ENCODE measurements at places on chromosomes 5 and 9.

DNA sequence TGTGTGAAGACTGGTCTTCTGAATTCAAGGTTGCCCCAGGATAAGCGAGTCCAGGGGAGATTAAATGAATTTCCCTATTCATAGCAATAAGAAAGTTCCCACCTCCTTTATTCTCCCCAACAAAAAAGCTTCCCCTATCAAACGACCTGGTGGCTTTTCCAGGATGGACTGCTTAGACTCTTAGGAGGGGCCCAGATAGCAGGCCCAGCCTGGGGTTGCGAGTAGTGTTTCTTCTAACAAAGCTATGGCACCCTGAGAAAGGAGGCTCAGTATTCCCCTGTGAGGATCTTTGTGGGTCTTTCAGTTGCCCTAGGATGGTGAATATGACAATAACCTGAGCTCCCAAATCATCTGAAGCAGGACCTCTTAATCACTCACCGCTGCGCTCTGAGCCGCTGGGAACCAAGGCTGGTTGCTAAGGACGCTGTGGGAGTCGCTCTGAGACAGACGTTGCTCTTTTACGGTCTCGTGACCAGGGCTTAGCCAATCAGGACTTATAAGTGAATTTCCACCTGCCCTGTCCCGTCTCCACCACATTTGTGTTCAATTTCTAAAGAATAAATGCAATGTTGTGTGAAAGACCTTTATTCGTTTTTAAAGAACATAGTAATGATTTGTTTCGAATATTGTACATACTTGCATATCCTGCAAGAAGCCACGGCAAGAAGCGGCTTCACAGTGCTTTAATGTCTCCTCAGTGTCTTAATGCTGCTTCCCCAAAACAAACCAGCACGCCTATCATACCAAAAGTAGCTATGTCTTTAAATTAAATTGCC, at the start of gene TMEM232:
TMEM232 (minus strand) TSS at position 423 of the 776 bp plus-strand sequence. CDS start 59,319 bp downstream, outside the sequence.
- no peaks in the 10 kb centered on the region for H3K27me3 ChIP-seq
- H3K27ac ChIP-seq = no peak within 1 kb of the TSS
- peaks cover 4% of the 10 kb centered on the region for H3K4me1 ChIP-seq
- H3K36me3 ChIP-seq = no peaks in the 10 kb centered on the region
- peak within 1 kb of the TSS; percentile 49 for H3K4me3 ChIP-seq

DNA sequence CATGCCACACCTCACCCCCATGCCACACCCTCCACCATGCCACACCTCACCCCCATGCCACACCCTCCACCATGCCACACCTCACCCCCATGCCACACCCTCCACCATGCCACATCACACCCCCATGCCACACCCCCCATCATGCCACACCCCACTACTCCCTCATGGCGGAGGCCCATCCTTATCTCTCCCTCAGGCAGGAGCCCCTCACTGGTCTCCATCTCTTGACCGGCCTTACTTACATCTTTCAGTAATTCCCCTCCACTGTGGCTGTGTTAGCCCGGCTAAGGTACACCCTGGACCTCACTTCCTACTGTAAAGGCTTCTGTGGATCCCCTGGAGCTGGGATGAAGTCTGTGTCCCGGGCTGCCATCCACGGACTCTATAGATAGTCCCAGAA, 102.0 kb downstream of the OLFM1 start:
- H3K27ac ChIP-seq = no peak overlapping the region
- H3K4me1 ChIP-seq = no peaks in the 10 kb centered on the region
- peaks cover 31% of the 10 kb centered on the region for H3K27me3 ChIP-seq
- DNase-seq = no peak
- H3K36me3 ChIP-seq = no peaks in the 10 kb centered on the region

- H3K4me1 ChIP-seq = no peaks in the 10 kb centered on the region
- H3K4me3 ChIP-seq = no peak overlapping the region
- DNase-seq = no peak
Measured at GRCh38 chr5:89452081-89452480, 569.1 kb upstream of the MEF2C start.

DNA sequence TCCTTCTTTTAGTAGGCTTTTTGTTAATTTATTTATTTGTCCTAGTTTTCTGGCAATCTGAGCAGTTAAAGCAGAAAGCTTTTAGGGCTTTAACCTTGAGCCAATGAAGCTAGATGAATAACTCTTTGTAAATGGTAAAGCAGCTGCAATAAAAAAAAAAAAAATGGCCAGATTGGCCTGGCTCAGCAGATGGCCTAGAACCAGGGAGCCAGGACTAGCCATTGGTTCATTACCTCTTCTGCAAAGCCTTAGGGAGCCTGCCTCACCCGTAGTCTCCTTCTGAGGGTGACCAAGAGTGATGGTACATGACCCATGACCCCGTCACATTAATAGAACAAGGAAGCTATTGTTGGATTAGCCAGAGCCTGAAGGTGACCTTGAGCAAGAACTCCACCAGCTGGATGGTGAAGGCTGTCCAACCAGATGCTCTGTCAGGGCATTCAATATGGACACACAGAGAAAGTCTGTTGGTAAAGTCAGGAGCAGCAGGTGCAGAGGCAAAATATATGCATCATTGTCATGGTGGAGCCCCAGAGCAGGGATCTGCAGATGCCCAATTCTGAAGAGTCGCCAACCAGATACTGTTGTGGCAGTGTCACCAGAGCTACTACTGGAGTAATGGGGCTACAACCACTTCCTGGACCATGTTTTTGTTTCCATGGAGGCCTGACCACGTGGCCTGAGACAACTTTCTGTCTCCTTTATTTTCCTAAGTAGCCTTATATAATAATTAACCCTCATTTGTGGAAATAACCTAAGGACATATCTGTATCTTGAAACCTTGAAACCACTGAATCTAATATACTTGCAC, 100.7 kb downstream of the MTX3 start:
- no peak overlapping the region for H3K27ac ChIP-seq
- no peaks in the 10 kb centered on the region for H3K27me3 ChIP-seq
- H3K4me1 ChIP-seq = no peaks in the 10 kb centered on the region
- H3K4me3 ChIP-seq = no peak overlapping the region

DNA sequence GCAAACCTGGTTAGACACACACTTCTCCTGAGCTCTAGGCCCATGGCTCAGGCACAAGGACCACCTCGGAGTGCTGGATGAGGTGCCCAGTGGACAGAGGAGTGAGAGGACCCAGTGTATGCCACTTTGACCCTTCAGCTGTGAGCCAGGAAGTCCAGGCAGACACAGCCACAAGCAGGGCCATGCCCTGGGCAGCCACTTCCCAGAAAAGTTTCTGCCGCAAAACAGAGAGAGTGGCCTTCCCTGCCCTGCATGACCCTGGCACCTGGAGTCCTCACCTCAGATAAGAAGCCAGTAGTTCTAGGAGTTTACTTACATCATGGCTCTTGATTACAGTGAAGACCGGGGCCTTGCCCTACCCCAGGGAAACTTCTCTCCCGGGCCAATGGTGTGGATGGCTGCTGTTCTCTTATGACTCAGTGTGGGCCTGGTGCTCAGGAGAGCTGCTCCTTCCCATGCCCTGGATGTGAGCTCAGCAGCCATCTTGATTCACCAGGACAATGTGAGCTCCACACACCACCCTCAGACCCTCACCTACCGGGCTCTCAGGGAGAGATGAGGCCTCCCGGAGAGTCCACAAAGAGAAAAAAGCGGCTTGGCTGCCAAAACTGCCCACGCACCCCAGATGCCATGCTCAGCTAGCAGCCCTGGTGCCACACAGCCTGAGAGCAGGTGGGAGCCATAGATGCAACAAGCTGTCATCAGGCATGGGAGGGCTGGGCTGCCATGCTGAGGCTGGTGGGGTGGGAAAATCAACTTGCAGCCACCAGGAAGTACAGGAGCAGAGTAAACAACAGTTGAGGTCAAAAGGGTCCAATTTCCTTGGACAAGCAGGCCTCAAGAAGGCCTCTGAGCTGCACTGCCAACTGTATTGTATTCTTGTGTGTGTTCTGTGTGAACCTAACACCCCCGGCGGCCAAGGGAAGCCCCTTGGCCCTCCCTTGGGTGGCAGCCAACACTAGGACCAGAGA, 11.7 kb upstream of the IRF1 start:
- peak overlapping the region; percentile 100 for H3K27ac ChIP-seq
- no peaks in the 10 kb centered on the region for H3K27me3 ChIP-seq
- peak; percentile 65 for DNase-seq
- H3K4me3 ChIP-seq = no peak overlapping the region
- H3K4me1 ChIP-seq = peaks cover 67% of the 10 kb centered on the region

GRCh38 chr5:14666357-14666756, 1.8 kb downstream of the OTULIN start:
- no peak overlapping the region for H3K4me3 ChIP-seq
- H3K36me3 ChIP-seq = no peaks in the 10 kb centered on the region
- H3K4me1 ChIP-seq = peaks cover 57% of the 10 kb centered on the region
- DNase-seq = no peak

- H3K4me3 ChIP-seq = no peak overlapping the region
- H3K27me3 ChIP-seq = no peaks in the 10 kb centered on the region
- H3K4me1 ChIP-seq = no peaks in the 10 kb centered on the region
Measured at GRCh38 chr9:125455876-125456275, 194.2 kb downstream of the GAPVD1 start.

DNA sequence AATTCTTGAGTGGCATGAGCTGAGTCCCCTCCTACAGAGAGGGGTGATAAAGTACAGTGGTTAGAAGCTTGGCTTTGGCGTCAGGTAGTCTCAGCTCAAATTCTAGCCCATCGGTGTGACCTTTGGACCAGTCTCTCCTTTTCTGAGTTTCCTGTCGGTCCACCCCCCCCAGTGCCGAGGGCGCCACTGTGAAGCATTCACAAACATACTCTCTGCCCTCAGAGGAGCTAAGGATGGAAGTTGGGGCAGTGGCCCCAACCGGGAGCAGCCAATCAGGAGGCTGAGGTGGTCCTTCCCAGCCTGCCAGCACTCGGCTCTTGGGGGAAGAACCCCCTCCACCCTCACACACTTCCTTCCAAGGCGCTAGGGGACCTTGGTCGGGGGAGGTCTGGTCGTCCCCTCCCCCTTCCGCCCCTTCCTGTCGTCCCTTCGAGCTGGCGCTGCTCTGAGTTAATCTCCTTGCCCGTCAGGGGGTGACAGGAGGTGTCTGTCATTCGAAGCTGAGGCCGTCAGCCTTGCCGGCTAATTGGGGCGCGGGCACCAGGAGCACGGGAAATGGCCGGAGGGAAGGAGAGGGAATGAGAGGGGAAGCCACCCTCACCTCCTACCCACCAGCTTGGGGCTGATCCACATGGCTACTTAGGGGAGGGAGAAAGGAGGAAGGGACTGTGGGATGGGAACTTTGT, 53.0 kb downstream of the CXXC5 start:
- peaks cover 19% of the 10 kb centered on the region for H3K27me3 ChIP-seq
- H3K4me3 ChIP-seq = no peak overlapping the region
- DNase-seq = peak; percentile 76
- H3K4me1 ChIP-seq = peaks cover 40% of the 10 kb centered on the region

All from stomach (tissue), 19 donors.